ENCODE measurements at places on chromosomes 7 and 10.

DNA sequence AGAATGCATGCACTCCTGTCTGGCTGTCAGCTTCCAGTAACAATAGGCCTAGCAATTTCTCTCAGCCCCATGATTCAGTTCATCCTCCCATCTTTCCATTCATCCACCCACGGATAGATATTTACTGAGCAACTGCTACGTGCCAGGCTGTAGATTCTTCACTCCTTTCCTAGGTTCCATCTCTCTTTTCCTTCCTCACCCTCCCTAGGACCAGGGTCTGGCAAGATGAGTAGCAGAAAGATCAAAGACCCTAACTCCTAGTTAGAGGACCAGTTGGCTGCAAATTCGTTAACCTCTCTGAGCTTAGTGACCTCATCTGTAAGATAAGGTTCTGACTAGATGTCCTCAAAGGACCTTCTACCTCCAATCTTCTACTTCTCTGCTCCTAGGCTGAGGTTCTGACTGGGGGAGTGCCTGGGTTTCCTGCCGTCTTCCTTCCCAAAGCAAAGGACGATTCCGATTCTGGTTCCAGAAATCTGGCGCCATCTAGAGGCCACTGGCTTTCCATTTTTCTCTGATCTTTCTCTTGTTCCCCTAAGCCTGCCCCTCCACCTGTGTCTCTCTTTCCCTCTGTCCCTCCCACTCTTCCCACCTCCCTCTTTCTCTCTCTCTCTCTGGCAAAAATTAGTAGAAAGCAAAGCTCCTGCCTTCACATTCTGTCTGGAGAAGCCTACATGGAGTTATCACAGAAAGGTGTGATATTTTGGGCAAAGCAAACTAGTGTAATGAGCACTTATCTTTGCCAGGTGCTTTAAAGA lies 26.2 kb downstream of the TBATA start:
- DNase-seq, result peak; percentile 77

DNA sequence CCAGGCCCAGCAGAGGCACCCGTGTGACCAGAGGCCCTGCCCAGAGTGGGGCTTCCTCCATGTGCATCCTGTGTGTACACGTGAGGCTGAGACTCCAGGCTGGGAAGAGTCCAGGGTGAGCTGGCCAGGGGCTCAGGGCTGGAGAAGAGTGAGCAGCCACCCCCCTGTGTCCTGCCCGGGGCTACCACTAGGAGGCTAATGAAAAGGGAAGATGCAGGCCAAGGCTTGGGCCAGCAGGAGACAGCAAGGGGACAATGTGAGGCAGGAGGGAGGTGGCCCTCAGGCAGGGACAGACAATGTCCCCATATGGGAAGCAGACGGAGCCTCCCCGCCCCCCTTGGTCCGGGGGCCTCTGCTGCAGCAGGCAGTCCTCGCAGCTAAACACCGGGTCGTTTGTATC lies 102.0 kb downstream of the HIF1AN start:
- DNase-seq, result peak; percentile 37

- no peak for DNase-seq
These were observed 86.2 kb upstream of the PPIF start for GRCh38 chr10:79260811-79261740.

DNA sequence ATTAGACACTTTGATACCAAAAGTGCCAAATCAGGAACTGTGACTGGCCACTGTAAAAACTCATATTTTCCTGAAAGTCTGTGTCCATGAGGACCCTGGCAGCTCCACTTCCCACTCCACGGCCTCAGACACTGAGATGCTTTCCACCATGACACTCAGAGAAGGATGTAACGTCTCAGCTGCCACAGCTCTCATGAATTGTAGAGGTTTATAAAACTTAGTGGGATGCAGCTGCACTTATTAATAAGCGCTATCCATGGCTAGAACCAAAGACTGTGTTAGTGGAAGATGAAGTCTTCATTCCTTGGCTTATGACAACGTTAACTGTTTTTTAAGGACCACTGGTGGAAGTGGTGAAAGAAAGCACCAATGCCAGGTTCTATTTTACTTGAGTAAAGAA lies 121.0 kb downstream of the ITIH5 start:
- DNase-seq, result no peak
